ENCODE measurements at places on chromosomes 11 and 22.

DNA sequence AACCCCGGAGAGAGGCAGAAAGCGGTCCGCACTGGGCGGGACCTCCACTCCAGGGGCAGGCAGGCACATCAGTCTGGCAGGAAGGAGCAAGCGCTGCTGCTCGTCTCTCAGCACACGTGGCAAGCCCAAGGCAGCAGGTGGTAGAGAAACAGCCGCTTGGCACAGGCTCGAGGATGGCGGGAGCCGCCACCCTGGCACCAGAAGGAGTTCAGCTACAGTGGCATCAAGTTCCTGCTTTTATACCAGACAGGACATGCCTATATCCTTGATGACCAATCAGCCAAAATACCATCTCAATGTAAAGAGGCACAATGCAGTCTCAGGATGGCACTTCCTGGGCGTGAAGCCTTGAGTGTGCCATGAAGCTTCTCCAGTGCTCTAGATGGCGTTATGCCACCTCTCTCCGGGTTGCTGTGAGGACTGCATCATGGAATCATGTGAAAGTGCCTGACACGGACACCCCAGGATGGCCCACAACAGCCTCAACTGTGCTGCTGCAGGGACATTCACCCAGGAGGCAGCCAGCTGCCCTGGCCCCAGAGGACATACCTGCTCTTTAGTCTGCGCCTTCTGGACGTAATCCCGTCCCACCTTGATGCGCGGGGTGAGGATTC is 64.8 kb downstream of the APOL1 start:
- DNase-seq, result no peak

DNA sequence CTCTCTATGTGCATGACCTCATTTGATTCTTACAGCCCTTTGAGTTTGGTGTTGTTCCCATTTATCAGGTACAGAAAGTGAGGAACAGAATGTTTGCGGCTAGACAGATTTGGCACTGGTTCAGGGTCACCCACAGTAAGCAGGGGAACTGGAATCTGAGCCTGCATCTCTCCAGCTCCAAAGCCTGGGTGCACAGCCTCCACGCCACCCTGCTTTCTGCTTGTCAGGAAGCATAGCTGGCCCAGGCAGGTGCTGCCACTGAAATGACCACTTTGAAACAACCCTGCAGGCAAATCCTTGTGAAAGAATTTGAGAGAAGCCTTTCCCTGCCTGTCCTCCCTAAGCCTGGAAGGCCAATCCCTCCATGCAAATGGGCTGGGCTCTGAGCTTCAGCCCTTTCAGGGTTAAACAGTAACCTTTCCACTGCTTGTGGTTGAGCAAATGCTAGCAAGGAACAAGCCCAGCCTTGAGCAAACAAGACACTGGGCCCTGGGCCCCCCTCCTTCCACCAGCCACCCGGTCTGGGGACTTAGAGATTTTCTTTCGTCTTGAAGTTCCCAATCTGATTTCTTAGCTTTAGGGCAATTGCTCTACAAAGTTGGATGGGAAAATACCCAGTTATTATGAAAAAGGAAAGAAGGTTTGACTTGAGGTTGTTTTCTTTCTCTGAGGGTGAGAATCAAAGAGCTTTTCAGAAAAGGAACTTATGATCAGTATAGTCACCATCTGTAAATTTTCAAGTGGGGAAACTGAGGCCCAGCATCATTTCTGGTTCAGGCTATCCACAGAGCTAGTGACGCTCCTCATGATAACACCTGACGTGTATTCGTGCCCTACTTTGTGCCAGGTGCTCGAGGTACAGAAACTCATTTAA is 19.4 kb downstream of the EHF start:
- no peak for DNase-seq

- DNase-seq, result no peak
Observed at GRCh38 chr11:94130298-94131046, 1.8 kb downstream of the PANX1 start.

DNA sequence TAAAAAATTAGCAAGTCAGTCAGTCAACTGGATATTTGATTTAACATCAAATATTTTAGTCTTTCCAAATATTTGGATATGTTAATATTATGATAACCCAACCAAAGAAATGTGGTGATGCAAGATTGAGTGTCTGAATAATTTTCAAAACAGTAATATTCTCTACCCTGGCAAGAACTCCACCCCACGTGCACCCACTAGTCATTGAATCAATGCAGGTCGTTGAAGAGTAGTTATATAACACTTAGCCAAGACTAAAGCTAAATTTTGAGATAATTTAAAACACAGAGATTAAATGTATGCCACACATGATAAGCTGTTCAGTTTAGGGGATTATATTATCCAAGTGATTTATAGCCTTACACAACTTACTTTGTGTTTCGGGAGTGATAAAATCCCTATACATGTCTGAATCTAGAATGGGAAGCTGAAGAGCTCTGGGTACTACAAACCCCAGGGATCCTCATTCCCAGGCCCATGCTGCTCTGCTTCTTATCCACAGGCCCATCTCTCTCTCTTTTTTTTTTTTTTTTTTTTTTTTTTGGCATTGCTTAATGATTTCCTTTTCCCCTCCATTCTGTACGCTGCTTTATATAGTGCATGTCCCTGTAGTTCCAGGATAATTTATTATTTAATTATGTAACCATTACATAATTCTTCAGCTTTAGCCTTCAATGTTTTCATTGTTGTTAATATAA is 392.9 kb downstream of the NTM start:
- no peak for DNase-seq

DNA sequence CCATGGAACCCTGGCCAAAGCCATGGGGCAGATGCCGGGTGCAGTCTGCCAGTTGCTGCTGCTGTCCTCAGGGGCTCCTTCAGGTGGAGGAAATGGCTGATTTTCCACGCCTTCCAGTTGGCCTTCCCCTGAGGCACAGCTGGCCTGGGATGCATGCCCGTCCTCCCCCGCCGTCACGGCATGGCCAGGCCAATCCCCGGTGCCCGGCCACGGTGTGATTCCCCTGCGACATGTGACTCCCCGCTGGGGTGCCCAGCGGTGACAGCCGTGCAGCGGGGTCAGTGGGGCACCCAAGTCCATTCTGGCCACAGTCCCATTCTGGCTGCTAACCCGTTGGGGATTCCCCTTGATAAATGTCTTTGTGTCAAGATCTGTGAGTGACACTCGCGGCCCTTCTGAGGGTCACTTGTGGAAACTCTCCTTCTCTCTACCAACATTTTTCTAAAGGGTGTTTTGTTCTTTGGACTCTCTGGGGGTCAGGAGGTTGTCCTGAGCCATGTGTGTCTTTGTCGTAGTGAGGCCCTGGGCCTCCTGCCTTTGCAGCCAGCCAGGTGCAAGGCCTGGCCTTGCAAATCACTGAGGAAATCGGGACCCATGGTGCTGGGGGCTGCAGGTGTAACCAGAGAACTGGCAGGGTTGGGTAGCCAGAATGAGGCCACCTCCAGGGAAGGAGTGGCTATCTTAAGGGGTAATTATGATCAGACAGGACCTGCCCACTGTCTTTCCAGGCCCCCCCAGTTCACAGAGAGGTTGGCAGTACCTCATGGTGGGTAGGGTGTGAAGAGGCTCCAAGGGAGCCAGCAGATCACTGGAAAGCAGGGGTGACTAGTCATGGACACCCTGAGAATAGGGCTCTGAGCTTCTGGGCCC is 37.1 kb downstream of the KCNQ1OT1 start:
- no peak for DNase-seq

DNA sequence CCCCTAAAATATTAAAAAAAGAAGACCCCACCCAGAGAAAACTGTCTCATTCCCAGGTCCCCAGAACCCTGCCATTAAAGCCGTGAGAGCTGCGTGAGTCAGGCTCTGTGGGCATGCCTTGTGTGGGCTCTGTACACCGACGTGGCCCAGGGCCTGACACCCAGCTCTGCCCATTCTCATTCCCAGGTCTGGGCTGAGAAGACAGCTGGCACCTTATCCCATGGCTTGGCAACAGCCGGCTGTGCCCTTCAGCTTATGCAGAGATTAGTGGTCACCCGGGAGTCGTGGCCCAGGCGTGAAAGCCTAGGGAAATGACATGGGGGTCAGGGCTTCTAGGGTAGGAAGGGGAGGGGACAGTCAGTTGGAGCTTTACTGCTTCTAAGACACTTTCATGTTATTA is 31.9 kb downstream of the OTOG start:
- DNase-seq, result no peak

- DNase-seq, result no peak
Observed at GRCh38 chr11:28739489-28740280, 631.5 kb downstream of the METTL15 start.

- DNase-seq, result peak; percentile 40
Observed at GRCh38 chr11:57426929-57427726, at the start of gene SLC43A3. TSS of gene SLC43A3 (minus strand) at chr11:57427121. CDS start at chr11:57426172, 949 bp downstream.

DNA sequence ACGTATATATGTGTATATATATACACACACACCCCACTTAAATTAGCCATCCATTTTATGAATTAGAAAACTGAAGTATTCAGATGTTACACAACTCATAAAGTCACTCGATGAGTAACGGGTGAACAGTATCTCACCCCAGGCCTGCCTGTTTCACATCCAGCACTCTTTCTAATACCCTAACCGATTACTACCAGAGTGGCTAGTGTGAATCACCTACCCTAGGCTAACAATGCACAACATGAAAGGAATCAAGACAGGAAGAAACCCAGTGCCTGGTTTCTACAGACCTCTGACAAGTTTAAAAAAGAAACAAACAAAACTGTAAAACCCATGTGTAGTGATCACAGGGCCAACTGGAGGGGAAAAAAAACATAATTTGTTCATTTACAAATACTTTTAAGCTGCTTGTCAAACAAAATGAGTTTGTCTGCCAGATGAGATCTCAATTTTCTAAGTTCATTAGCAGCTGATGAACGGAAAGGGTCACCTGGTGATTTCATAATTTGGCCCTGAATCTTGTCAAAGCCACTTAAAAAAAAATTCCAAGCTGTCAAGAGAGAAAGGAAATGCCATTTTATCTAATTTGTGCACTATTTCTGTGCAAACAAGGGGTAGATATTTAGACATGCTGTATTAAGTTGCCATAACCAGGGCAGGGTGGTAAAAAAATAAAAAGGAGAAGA is 134.8 kb downstream of the LARGE1 start:
- no peak for DNase-seq

GRCh38 chr11:85431319-85431718 is 195.8 kb downstream of the DLG2 start:
- DNase-seq, result no peak
